ENCODE measurements at places on chromosomes 2 and 18.

GRCh38 chr2:200798514-200798913, 13.2 kb upstream of the BZW1 start:
- no peak for DNase-seq

DNA sequence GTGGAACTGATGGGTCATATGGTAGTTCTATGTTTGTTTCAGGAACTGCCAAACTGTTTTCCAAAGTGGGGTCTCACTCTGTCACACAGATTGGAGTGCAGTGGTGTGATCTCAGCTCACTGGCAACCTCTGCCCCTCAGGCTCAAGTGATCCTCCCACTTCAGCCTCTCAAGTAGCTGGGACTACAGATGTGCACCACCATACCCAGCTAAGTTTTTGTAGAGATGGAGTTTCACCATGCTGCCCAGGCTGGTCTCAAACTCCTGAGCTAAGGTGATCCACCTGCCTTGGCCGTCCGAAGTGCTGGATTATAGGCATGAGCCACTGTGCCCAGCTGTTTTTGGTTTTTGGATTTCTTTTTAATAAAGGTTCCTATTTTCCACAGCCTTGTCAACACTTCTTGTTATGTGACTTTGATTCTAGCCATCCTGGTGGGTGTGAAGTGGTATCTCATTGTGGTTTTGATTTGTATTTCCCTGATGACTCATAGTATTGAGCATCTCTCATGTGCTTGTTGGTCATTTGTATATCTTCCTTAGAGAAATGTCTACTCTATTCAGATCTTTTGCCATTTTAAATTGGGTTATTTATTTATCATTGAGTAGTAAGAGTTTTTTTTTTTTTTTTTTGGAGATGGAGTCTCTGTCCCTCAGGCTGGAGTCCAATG, 22.8 kb downstream of the NPC1 start:
- DNase-seq, result no peak

- no peak for DNase-seq
Measured at GRCh38 chr2:96135621-96136020, 2.7 kb downstream of the ASTL start.

- no peak for DNase-seq
Measured at GRCh38 chr2:198040835-198041234, 236.4 kb downstream of the PLCL1 start.

All from right kidney (tissue), 9 donors.